Small intestine (tissue), 16 donors: ENCODE measurements at places on chromosomes 4 and X.

DNA sequence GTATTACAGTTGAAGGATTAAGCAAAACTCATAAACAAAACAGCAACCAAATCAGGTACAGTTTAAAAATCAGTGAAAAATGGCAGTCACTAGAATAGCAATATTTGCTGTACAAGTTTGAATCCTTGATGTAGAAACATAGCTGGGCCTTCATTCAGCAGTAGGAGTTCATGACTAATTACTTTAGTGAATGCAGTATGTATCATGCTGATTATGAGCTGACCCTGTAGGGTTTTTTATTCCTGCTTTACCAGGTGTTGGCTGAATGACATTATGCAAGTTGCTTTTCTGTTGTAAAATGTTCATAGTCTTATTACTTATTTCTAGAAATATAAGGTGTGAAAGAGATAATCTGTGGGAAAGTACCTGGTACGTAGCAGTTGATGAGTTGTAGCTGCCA is 179.6 kb downstream of the CCSER1 start:
- no peak for DNase-seq

DNA sequence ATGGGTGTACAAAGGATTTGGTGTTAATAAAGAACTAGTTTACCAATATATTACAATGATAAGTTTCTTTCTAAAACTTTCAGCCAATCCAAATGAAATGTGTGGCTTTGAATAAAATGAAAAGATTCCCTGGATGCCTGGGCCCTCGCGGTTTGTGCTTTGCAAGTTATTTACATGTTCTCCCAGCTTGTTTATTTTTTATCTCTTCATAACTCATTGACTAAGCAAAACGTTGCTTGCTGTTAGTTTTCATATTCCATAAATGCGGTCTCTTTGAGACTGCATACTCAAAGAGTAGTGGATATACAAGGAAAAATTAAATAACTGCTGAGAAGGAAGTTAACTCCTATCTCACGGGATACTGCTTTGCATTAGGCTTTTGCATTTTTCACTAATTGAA is 26.0 kb downstream of the FHDC1 start:
- no peak for DNase-seq

- DNase-seq: no peak
These were observed 68.7 kb downstream of the MCF2 start for GRCh38 chrX:139639253-139639652.

DNA sequence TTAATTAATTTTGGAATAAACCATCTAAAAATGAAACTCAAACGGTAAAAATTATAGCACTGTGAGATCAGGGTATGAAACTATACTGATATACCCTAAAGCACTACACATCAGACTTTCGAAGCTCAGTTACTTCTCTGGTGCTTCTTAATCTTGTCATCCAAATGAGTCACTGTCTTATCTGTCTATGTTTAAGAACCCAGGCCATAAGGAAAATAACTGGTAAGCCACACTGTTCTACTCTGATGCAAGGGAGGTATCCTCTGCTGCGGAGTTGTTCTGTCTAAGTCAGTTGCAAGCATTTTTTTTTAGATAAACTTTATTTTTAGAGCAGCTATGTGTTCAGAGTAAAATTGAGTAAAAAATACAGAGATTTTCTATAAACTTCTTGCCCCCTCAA is 830.8 kb upstream of the POU3F4 start:
- DNase-seq: no peak

DNA sequence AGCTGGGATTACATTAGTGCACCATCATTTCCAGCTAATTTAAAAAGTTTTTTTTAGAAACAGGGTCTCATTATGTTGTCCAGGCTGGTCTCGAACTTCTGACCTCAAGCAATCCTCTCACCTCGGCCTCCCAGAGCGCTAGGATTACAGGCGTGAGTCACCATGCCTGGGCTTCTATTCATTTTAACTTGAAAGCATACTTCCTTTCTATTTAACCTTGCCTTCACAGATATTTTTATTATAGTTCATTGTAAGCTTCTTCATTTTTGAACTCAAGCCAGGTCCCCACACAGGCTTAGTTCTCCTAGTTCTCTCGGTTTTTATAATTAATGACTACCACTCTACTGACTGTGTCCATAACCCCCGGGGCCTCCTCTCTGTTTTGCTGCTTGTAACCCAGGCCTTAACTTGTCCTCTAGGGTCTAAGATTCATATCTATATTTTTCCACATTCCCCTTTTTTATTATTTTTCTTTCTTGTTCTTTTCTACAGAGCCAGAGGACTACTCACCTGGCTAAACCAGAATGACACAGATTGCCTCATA is 50.7 kb downstream of the SNX12 start:
- DNase-seq: no peak

DNA sequence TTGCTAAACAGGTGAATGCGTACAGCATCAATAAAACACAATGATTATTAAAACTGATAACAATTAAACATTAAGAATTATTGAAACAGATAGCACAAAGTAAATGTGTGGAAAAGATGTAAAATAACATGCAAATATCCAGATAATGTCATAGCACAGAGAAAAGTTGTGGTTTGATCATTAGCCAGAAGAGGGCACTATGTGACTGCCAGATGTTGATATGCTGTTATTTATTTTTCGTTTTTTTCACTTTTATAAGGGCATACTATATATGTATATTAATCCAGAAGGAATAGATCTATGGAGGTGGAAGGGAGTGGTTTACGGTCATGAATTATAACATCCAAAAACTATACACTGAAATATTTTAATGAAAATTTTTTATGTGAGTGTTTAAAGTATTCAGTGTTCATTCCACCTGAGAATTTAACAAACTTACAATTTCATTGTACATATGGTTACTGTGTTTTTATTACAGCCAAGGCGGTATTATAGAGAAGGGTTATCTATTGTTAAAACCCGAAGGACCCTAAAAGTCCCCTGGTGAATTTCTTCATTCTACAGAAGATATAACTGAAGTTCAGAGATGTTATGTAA is 211.9 kb upstream of the UGT8 start:
- peak; percentile 60 for DNase-seq

GRCh38 chr4:85419103-85419502 is 55.8 kb upstream of the ARHGAP24 start:
- no peak for DNase-seq

DNA sequence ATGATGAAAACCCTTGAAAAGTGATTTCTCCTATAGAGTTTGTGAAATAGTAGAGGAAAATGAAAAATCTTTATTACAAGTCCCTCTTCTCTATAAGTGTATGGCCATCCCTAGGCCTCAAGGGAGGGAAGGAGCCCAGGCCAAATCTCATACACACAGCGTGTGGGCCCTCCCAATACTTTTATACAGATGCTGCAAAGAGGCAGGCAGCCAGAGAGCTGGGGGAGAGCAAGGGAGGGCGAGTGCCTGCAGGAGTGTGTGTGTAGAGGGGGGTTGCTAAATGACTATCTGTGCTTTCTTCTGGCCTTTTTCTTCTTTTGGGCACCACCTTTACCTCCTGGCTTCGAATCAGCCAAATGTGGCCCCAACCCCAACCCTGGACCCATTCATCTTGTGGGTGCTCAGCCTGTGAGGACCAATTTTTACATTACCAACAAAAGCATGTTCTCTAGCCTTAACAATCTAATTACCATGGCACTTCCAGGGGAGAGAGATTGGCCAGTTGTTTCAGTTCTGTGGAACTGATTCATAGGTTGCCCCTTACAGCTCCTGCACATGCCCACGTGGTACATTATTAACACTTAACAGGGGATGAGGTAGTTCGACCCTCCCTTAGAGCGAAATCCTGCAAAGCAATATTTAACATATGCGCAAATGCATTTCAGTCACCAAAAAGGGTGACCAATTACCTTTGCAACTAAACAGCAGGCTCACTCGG is 2.0 kb downstream of the GPC3 start:
- no peak for DNase-seq

- no peak for DNase-seq
These were observed 1506.0 kb downstream of the PCDH7 start for GRCh38 chr4:32226204-32226603.

DNA sequence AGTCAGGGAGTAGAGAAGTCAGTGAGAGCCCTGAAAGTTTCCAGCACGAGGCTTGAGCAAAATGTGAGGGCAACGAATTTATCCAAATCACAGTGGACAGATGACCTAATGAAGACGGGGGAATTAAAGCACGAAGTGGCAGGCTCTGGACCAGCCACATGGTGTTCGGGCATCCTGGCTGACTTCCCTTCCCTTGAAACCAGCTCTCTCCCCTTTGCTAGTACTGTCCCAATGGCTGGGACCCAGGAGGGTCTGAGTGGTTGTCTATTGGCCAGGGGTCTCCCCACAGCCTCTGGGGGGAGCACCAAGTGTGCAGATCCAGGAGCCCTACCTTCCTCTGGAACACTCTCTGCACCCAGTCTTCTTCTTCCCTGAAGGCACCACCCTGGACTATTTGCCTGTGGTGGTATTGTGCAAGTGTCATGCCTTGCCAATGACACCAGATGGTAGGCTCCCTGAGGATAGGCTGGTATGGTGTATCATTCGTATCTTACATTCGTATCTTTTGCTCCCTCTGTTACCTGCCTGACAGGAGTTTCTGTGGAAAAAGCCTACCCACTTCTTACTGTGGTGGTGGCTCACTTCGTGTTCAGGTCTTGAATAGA is 2.1 kb downstream of the APLN start:
- no peak for DNase-seq

GRCh38 chr4:15436513-15436912 is 8.7 kb downstream of the C1QTNF7 start:
- DNase-seq: no peak

DNA sequence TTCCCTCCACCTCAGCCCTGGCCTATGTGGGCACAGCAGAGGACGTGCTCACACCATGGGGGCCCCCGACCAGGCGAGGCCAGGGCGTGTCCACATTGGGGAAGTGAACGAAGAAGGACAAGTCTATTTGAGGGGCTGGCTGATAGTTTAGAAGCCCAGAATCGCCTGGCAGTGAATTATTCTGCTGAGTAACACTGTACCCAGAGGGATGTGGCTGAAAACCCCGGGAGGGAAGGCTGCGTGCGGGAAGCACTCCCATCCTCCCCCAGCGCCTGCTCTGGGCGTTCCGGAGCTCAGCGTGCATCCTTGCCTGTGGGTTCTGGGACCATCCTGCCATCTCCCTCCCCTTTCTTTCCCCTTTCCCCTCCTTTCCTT is 66.6 kb downstream of the TRMT44 start:
- no peak for DNase-seq

GRCh38 chrX:9149501-9150245 is 115.7 kb upstream of the FAM9B start:
- DNase-seq: no peak

DNA sequence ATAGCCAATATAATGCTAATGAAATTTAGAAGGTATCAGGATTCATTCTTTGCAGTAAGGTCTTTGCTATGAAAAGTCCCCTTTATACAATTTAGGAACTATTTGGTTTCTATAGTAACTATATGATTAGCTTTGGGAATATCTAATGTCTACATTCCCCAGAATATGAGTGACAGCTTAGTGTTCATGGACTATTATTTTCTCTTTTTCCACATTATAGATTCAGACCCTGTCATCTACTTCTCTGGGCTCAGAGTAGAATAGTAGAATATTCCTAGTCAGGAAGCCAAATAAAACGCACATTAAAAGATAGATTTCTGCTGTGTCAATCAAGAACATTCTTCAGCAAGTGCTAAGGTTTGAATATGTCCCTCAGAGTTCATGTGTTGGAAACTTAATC is 26.1 kb upstream of the SULT1B1 start:
- DNase-seq: no peak

DNA sequence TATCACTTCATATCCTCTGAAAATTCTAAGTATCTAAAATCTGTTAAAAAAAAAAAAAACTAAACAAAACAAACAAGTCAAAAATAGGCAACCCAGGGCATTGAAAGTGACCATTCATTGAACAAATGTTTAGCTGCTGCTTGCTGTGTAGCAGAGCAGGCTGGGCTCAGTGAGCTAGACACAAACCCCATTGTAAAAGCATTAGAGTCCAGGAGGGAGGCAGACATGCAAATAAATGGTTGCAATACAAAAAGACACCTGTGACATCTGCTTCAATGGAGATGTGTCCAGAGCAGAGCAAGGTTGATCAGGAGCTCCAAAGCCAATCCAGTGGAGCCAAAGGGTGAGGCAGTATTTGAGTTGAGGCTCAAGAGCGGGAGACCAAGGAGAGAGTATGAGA is 267.3 kb upstream of the GATB start:
- no peak for DNase-seq

DNA sequence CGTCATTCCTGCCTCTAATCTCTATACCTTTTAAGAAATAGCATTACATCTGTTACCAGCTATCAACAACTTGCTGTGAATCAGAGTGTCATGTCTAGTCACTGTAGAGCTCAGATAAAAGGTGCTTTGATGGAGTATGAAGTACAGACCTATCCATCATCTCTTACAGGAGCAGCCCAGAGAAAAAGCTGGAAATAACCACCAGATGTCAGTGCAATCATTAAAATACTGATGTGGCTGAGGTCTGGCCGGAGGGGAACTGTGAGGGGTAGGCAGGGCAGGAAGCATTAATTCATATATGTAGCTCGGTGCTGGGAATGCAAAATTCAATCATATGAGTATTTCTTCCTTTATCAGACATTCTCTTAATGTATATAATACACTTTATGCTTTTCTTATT is 100.6 kb downstream of the AKAP4 start:
- DNase-seq: peak; percentile 41

GRCh38 chr4:81348778-81349094 is 123.0 kb downstream of the RASGEF1B start:
- no peak for DNase-seq

GRCh38 chrX:23035493-23035892 is 35.7 kb downstream of the DDX53 start:
- DNase-seq: no peak

- no peak for DNase-seq
These were observed 22.6 kb upstream of the GNRHR start for GRCh38 chr4:67776746-67777145.

- no peak for DNase-seq
These were observed 84.0 kb downstream of the SLC10A7 start for GRCh38 chr4:146437778-146438177.

DNA sequence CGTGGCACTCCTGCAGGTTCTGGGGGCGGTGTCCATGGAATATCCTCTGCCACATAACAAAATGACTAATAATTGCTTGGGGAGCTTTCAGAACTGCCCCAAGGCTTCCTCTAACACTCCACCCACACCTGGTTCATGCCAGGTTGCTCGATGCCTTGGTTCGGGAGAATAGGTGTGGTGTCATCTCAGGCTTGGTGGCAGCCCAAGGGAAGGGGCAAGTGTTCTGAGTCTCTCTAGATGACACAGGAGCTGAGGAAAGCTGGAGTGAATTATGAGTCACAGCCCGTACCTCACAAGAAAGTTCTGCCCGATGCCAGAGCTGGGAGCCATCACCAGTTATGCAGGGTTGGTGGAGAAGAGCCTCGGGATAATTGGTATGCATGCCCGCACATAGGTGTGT is 14.7 kb downstream of the FTSJ1 start:
- no peak for DNase-seq

GRCh38 chr4:83217721-83218522 is 66.7 kb downstream of the COQ2 start:
- peak; percentile 34 for DNase-seq
